ENCODE measurements at places on chromosomes 4 and X.

GRCh38 chr4:8353912-8354453 is 84.4 kb downstream of the HTRA3 start:
- peaks cover 16% of the 10 kb centered on the region for H3K4me1 ChIP-seq
- H3K4me3 ChIP-seq, result no peak overlapping the region
- no peaks in the 10 kb centered on the region for H3K36me3 ChIP-seq
- no peaks in the 10 kb centered on the region for H3K27me3 ChIP-seq
- no peak for DNase-seq
- no peak overlapping the region for H3K27ac ChIP-seq

DNA sequence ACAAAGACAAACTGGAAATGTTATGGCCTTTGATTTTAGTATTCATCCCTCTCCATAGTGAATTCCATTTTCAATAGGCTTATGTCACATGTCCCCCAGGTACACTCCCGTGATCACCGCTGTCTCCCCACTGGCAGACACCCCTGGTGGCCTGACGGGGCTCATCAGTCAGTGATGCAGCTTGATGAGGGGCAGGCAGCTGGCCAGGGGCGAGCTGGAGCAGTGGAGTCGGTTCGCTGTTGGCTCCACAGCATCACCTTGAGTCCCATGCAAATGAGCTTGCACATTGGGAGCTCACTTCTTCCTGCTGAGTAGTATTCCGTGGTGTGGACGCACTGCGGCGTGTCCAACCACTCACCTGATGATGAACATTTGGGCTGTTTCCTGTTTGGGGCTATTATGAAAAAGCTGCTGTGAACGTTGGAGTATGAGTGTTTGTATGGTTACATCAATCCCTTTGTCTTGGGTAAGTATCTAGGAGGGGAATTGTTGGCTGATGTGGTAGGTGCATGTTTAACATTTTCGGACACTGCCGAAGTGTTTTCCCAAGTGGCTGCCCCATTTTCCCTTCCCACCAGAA is 5.2 kb downstream of the TREX2 start:
- no peaks in the 10 kb centered on the region for H3K4me1 ChIP-seq
- H3K27me3 ChIP-seq, result no peaks in the 10 kb centered on the region
- H3K4me3 ChIP-seq, result no peak overlapping the region
- no peak for DNase-seq
- no peak overlapping the region for H3K27ac ChIP-seq
- no peaks in the 10 kb centered on the region for H3K36me3 ChIP-seq

GRCh38 chr4:64430933-64431332 is 21.7 kb upstream of the TECRL start:
- H3K27ac ChIP-seq, result no peak overlapping the region
- no peaks in the 10 kb centered on the region for H3K4me1 ChIP-seq
- no peak overlapping the region for H3K4me3 ChIP-seq
- H3K27me3 ChIP-seq, result no peaks in the 10 kb centered on the region
- no peaks in the 10 kb centered on the region for H3K36me3 ChIP-seq
- no peak for DNase-seq

GRCh38 chrX:38879631-38880220 is 78.5 kb downstream of the MID1IP1 start:
- no peaks in the 10 kb centered on the region for H3K4me1 ChIP-seq
- no peaks in the 10 kb centered on the region for H3K27me3 ChIP-seq

GRCh38 chr4:123673971-123674370 is 277.4 kb downstream of the SPRY1 start:
- no peak overlapping the region for H3K4me3 ChIP-seq
- DNase-seq, result no peak
- no peak overlapping the region for H3K27ac ChIP-seq
- no peaks in the 10 kb centered on the region for H3K36me3 ChIP-seq
- no peaks in the 10 kb centered on the region for H3K4me1 ChIP-seq

DNA sequence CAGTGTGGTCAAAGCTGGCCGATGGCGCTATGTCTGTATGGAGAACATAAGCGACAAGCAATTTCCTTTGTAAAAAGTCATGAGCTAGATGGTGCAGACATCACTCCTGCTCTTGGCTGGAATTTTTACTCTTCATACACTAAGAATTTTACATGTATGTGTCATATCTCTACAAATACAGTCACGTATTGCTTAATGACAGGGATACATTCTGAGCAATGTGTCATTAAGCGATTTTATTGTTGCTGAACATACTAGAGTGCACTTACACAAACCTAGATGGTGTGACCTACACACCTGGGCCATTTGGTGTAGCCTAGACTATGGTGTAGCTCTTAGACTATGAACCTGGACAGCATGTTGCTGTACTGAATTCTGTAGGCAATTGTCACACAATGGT is 185.4 kb downstream of the SOWAHB start:
- DNase-seq, result no peak
- peaks cover 93% of the 10 kb centered on the region for H3K36me3 ChIP-seq
- H3K4me1 ChIP-seq, result peaks cover 12% of the 10 kb centered on the region
- H3K4me3 ChIP-seq, result no peak overlapping the region
- H3K27ac ChIP-seq, result no peak overlapping the region

DNA sequence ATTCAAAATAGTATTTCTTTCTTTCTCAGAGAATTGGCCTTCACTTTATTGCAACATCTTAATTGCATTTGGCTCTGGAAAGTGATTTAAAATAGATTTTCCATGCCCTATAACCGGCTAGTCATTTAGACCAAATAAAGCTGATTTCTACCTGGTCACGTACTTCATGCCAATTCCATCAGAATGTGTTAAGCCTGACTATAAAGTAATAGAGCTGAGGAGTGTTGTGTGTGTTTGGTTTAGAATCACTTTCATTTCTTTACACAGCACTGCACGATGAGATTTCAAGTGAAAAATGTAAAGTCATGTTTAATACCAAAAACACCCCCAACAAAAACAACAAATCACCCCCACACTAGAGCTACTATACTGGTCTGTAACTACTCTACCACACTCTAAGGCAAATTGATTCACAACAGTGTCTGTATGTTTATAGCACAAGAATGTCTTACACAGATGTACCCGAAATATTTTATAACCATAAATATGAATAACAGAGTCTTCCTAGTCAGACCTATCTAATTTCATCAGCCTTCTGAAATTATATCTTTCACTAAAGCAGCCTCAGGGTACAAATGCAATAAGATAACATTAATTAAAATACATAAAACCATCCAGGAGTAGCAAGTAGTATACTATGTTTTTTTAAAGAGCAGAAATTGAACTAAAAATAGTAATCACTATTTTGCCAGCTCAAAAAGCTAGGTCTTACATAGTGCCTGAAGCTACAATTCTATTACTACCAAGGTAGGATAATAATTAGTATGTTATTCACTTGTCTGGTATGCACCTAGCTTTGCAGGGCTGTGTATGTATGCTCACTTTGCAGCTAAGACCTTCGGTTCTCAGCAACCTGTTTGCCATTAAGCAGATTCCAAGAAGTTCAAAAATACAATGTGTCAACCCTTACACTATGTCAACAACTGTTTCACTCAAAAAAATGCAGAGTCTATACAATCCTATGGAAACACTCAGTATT is 28.4 kb downstream of the APBB2 start:
- H3K4me1 ChIP-seq, result peaks cover 6% of the 10 kb centered on the region
- H3K36me3 ChIP-seq, result no peaks in the 10 kb centered on the region
- no peaks in the 10 kb centered on the region for H3K27me3 ChIP-seq
- no peak overlapping the region for H3K4me3 ChIP-seq

- no peaks in the 10 kb centered on the region for H3K27me3 ChIP-seq
- DNase-seq, result no peak
- H3K4me1 ChIP-seq, result no peaks in the 10 kb centered on the region
- no peak overlapping the region for H3K4me3 ChIP-seq
- no peak overlapping the region for H3K27ac ChIP-seq
Observed at GRCh38 chrX:134764202-134764785, 106.0 kb upstream of the PLAC1 start.

DNA sequence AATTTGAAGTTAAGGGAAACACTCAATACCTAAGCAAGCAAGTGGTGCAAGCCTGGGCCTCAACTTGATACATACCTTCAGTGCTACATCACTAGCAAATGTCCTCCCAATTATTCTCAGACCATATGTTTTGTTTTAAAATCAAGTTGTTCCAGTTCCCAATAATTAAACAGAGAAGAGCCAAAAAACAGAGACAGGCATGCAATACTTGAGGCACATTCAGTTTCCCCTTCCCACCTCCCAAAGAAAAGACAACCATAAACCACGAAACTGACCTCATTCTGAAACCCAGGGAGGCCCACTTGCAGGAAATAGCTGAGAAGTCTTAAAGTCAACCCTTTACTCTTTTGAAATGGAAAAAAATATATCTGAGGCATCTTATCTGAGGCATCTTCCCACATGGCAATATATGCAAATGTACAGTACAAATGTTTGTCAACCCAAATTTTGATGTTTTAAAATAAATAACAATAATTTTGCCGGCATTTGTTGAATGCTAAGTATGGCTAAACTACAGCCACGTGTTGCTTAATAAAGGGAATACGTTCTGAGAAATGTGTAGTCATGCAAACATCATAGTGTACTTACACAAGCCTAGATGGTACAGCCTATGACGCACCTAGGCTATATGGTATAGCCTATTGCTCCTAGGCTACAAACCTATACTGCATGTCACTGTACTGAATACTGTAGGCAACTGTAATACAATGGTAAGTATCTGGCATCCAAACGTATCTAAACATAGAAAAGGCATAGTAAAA is 147.5 kb downstream of the TSPAN5 start:
- H3K27me3 ChIP-seq, result no peaks in the 10 kb centered on the region
- H3K27ac ChIP-seq, result no peak overlapping the region
- no peaks in the 10 kb centered on the region for H3K36me3 ChIP-seq
- no peak overlapping the region for H3K4me3 ChIP-seq

GRCh38 chrX:23493941-23494374 is 159.3 kb downstream of the PTCHD1 start:
- H3K27me3 ChIP-seq, result no peaks in the 10 kb centered on the region
- H3K27ac ChIP-seq, result no peak overlapping the region
- H3K36me3 ChIP-seq, result no peaks in the 10 kb centered on the region

DNA sequence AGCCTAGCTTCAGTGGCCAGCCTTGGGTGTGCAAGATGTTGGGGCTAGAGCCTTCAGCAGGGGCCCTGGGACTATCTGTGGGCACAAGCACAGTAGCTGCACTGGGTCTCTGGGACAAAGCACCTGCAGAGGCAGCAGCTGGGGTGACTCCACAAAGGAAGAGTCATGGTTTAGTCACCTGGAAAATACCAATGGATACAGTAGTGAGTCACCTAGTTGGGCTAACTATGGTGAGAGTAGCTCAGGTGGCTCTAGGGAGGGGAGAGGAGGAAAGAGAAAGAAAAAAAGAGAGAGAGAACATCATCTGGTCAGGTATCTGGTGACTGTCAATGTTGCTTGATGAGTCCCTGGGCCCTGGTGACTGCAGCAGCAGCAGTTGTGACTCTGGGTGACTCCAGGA is 72.9 kb upstream of the SPIN4 start:
- no peaks in the 10 kb centered on the region for H3K27me3 ChIP-seq
- no peak overlapping the region for H3K27ac ChIP-seq
- no peak for DNase-seq
- H3K4me3 ChIP-seq, result no peak overlapping the region

GRCh38 chr4:139686130-139686529 is 20.5 kb downstream of the MGST2 start:
- no peak for DNase-seq
- peaks cover 4% of the 10 kb centered on the region for H3K4me1 ChIP-seq
- H3K27ac ChIP-seq, result no peak overlapping the region
- no peaks in the 10 kb centered on the region for H3K36me3 ChIP-seq

GRCh38 chrX:39477762-39478120 is 620.0 kb downstream of the BCOR start:
- no peaks in the 10 kb centered on the region for H3K27me3 ChIP-seq
- H3K4me3 ChIP-seq, result no peak overlapping the region
- no peak for DNase-seq
- peaks cover 22% of the 10 kb centered on the region for H3K4me1 ChIP-seq
- no peaks in the 10 kb centered on the region for H3K36me3 ChIP-seq

DNA sequence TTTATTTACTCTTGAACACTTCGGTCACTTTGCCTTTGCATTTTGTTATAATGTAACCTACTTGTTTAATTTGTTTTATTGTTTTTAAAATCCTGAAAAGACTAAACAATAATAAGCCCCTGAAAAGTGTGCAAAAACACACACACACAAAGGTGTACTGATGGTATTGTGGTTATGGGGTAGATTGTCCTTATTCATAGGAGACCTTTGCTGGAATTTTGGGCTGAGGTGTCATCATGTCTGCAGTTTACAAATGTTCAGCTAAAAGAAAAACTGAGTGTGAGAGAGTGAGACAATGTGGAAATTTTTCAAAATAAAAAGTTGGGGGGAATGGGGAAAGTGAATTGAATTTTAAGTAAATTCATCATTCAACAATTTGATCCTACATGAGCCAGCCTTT is 174.9 kb downstream of the QDPR start:
- no peaks in the 10 kb centered on the region for H3K4me1 ChIP-seq
- H3K27me3 ChIP-seq, result no peaks in the 10 kb centered on the region
- no peak overlapping the region for H3K27ac ChIP-seq

- H3K4me1 ChIP-seq, result no peaks in the 10 kb centered on the region
- no peak overlapping the region for H3K27ac ChIP-seq
- no peak for DNase-seq
- H3K36me3 ChIP-seq, result no peaks in the 10 kb centered on the region
Observed at GRCh38 chr4:109648266-109648996, 54.8 kb downstream of the CASP6 start.

- no peak overlapping the region for H3K4me3 ChIP-seq
- H3K4me1 ChIP-seq, result peaks cover 3% of the 10 kb centered on the region
- H3K27me3 ChIP-seq, result no peaks in the 10 kb centered on the region
- no peaks in the 10 kb centered on the region for H3K36me3 ChIP-seq
- no peak for DNase-seq
Observed at GRCh38 chr4:98501383-98501782, 157.0 kb downstream of the TSPAN5 start.

DNA sequence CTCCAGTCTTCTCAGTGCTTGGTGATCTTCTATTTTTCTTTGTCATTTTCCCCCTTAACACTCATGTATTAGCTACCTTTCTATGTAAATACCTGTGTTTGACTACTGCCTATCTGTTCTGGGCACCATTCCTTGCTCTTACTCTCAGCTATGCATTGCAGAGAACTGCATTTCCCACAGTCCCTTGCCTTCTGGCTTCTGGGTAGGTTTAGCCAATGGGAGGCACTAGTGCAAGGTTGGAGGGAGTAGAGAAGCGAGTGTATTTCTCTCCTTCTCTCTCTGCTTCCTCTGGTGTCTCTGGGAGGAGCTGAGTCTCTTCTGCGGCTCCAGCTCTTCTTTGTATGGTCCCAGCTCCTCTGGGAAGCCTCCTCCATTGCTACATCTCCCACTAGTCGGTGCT is 50.5 kb downstream of the CWH43 start:
- H3K27ac ChIP-seq, result no peak overlapping the region
- H3K4me3 ChIP-seq, result no peak overlapping the region
- H3K4me1 ChIP-seq, result no peaks in the 10 kb centered on the region
- DNase-seq, result no peak
- H3K36me3 ChIP-seq, result no peaks in the 10 kb centered on the region

DNA sequence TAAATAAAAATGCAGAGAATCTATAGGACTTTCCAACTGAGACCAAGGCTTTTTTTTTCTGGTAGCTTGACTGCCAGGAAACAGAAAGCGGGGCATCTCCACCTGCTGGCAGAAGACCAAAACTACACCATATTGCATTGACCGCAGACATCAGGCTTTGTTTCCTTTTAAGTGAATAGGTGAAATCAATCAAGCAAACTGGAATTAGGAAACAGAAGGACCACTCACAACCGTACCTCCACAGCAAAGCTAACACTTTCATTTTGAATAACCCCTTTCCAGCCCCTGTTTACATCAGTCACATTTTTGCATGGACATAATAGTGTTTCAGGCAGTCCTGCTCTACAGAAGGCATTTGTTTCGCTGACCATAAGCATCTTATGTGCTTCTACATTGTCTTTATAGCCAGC is 218.2 kb downstream of the IDS start:
- peak; percentile 42 for DNase-seq
- no peak overlapping the region for H3K4me3 ChIP-seq
- no peaks in the 10 kb centered on the region for H3K36me3 ChIP-seq
- H3K27ac ChIP-seq, result no peak overlapping the region
- no peaks in the 10 kb centered on the region for H3K27me3 ChIP-seq

- H3K4me1 ChIP-seq, result peaks cover 5% of the 10 kb centered on the region
- DNase-seq, result no peak
Observed at GRCh38 chr4:152831416-152831815, 51.7 kb downstream of the ARFIP1 start.

Measured in neuronal stem cell (in vitro differentiated cells).